ENCODE measurements at places on chromosomes 3 and 15. TPM values are rescaled to one million over a fixed set of nuclear protein-coding genes. Genes with fewer than 3 reads are reported as not detected.

HRG gene
- not detected for total RNA-seq

ZMYND10 gene
- total RNA-seq: 1.1 TPM

NECTIN3 gene
- total RNA-seq: 28.4 TPM

FETUB gene
- total RNA-seq: 0.12 TPM

C3orf85 gene
- total RNA-seq: not detected

FOXL2NB gene
- 0.63 TPM for total RNA-seq

Measured in A549 treated with Hydrocortisone at 1 μM for 4 hours (cell line).